ENCODE measurements at places on chromosomes 7 and 10. TPM values are rescaled to one million over a fixed set of nuclear protein-coding genes. Genes with fewer than 3 reads are reported as not detected.

KIAA1217 gene
- total RNA-seq, result 11.6 TPM

- no peaks in the 10 kb centered on the region for H3K36me3 ChIP-seq
- no peak overlapping the region for H3K27ac ChIP-seq
- DNase-seq, result no peak
- no peaks in the 10 kb centered on the region for H3K27me3 ChIP-seq
- H3K4me1 ChIP-seq, result no peaks in the 10 kb centered on the region
Measured at GRCh38 chr7:21028186-21028585, 241.5 kb upstream of the SP8 start.

GRCh38 chr7:98879198-98879978, 1.1 kb downstream of the TRRAP start:
- H3K4me1 ChIP-seq, result 0 out of 2 replicates have a peak, but pooled peaks cover 4% of the 10 kb centered on the region
- H3K27ac ChIP-seq, result peak overlapping the region; percentile 84
- H3K27me3 ChIP-seq, result no peaks in the 10 kb centered on the region
- peak overlapping the region; percentile 99 for H3K4me3 ChIP-seq

GRCh38 chr7:114658216-114658615, 243.6 kb downstream of the FOXP2 start:
- H3K36me3 ChIP-seq, result no peaks in the 10 kb centered on the region
- DNase-seq, result no peak
- no peak overlapping the region for H3K27ac ChIP-seq
- H3K4me3 ChIP-seq, result no peak overlapping the region
- H3K4me1 ChIP-seq, result peaks cover 3% of the 10 kb centered on the region

DNA sequence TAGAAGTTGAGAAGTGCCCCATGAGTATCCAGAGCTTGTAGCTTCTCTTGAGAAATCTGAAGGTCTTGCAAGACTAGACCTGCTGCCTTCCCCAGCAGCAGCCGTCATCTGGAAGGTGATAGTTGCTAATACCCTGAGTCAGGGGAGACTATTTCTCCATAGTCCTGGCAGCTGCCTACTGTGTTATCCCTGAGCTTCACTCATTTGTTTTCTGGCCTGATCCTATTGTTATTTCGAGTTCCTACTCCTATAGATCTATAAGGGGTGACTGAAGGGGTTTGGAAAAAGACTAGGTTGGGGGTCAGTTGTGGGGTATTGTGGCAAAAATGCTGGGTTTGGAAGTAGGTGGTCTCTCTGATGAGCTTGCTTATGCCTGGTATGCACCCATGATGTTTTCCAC, 297.8 kb downstream of the CNTNAP2 start:
- H3K4me1 ChIP-seq, result no peaks in the 10 kb centered on the region
- no peak overlapping the region for H3K27ac ChIP-seq
- H3K27me3 ChIP-seq, result no peaks in the 10 kb centered on the region
- no peak overlapping the region for H3K4me3 ChIP-seq

DNA sequence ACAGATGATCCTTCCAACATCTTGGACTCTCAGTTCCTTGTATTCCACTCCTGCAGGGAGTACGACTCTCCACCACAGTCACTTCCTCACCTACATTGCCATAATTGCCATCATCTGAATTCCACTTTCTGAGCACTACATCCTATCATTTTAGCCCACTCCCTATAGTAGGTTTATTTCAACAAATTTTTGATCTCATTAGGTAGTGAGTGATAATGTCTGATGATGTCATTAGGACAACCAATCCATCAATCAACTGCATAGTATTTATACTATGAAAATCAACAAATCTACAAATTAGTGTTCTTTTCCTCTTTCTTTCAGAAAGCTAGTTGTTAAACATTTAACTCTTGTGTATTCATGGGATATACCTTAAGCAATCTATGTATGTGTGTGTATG, 13.7 kb upstream of the TRA2A start:
- DNase-seq, result no peak
- no peaks in the 10 kb centered on the region for H3K27me3 ChIP-seq
- H3K27ac ChIP-seq, result no peak overlapping the region
- no peak overlapping the region for H3K4me3 ChIP-seq
- H3K36me3 ChIP-seq, result no peaks in the 10 kb centered on the region

DNA sequence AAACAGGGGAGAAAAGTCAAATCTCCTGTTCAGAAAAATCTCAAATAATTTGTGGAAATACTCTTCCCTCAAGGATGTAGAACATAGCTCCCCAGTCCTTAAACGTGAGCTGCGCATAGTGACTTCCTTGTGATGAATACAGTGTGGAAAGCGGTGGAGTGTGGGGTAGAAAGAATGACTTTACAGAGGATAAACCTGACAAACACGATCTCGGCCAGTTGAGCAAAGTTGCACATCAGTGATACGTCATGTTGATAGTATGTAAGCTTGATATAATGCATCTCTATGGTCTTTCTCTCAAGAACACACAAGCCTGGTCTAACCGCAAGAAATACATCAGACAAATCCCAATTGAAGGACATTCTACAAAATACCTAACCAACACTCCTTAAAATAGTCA, 32.0 kb upstream of the ZCCHC24 start:
- no peak for DNase-seq
- H3K4me3 ChIP-seq, result no peak overlapping the region
- H3K4me1 ChIP-seq, result no peaks in the 10 kb centered on the region
- H3K36me3 ChIP-seq, result no peaks in the 10 kb centered on the region

TAS2R3 gene
- total RNA-seq, result 0.49 TPM

OR2A42 gene
- not detected for total RNA-seq

DNA sequence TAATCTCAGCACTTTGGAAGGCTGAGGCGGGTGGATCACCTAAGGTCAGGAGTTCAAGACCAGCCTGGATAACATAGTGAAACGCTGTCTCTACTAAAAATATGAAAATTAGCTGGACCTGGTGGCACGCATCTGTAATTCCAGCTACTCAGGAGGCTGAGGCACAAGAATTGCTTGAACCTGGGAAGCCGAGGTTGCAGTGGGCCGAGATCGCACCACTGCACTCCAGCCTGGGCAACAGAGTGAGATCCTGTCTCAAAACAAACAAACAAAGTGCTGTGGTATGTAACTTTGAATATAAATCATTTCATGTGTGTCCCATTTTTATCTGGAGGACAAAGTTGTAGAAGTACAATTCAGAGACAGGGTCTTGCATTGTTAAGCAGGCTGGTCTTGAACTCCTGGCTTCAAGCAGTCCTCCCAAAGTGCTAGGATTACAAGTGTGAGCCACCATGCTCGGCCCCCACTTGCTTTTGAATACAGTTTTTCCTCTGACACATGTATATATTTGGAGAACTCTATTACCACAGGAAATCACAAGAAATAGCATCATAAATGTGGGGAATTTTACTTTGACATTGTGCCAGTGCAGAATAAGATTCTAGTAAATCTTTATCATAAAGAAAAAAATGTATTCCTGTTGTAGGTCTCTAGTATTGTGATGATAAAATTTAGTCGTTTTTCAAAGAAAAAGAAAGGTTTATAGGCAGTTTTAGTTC, 32.6 kb downstream of the PTPN12 start:
- H3K27me3 ChIP-seq, result no peaks in the 10 kb centered on the region
- no peak overlapping the region for H3K4me3 ChIP-seq
- no peaks in the 10 kb centered on the region for H3K4me1 ChIP-seq
- no peak for DNase-seq
- H3K27ac ChIP-seq, result no peak overlapping the region
- H3K36me3 ChIP-seq, result peaks cover 15% of the 10 kb centered on the region

PTPRN2 gene
- 1.1 TPM for total RNA-seq

GRCh38 chr10:46293832-46294640, 7.2 kb downstream of the ANTXRL start:
- no peaks in the 10 kb centered on the region for H3K36me3 ChIP-seq
- no peak overlapping the region for H3K27ac ChIP-seq
- peaks cover 4% of the 10 kb centered on the region for H3K4me1 ChIP-seq
- no peaks in the 10 kb centered on the region for H3K27me3 ChIP-seq

CPED1 gene
- total RNA-seq, result 0.39 TPM

- no peaks in the 10 kb centered on the region for H3K36me3 ChIP-seq
- no peak overlapping the region for H3K4me3 ChIP-seq
- H3K27ac ChIP-seq, result no peak overlapping the region
- no peak for DNase-seq
Measured at GRCh38 chr7:95658676-95659075, 62.4 kb upstream of the PDK4 start.

HNRNPF gene
- 466 TPM for total RNA-seq

WDFY4 gene
- total RNA-seq, result 0.23 TPM

DRGX gene
- total RNA-seq, result 0.15 TPM

DNA sequence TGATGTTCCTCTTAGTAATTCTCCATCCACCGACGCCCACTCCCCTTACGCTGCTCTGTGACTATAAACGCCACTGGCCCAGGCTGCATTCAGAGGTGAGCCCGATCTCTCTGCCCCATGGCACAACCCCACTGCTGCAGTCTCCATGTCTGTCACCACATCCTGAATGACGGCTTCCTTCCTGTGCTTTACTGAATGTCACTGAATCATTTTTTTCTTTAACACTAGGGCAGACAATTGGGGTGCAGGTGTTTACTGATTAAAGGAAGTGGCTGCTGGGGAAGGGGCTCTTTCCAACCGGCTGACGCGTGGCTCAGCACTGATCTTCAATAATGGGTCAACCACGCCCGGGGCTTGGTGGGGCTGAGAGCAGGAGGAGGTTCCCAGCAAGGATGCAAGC, 208.3 kb downstream of the USP6NL start:
- H3K36me3 ChIP-seq, result no peaks in the 10 kb centered on the region
- no peak for DNase-seq
- no peak overlapping the region for H3K27ac ChIP-seq
- no peak overlapping the region for H3K4me3 ChIP-seq

CPA2 gene
- 0.87 TPM for total RNA-seq

PAX4 gene
- not detected for total RNA-seq

- no peaks in the 10 kb centered on the region for H3K4me1 ChIP-seq
- no peaks in the 10 kb centered on the region for H3K36me3 ChIP-seq
- H3K27me3 ChIP-seq, result no peaks in the 10 kb centered on the region
- H3K27ac ChIP-seq, result no peak overlapping the region
- DNase-seq, result peak; percentile 83
- H3K4me3 ChIP-seq, result no peak overlapping the region
Measured at GRCh38 chr10:72846238-72846637, 47.3 kb upstream of the OIT3 start.

- peak within 1 kb of the TSS; percentile 34 for H3K4me3 ChIP-seq
- no peaks in the 10 kb centered on the region for H3K36me3 ChIP-seq
- H3K27ac ChIP-seq, result no peak within 1 kb of the TSS
- no peaks in the 10 kb centered on the region for H3K4me1 ChIP-seq
- no peaks in the 10 kb centered on the region for H3K27me3 ChIP-seq
Measured at GRCh38 chr7:93148144-93148543, at the start of gene SAMD9L. TSS of gene SAMD9L (minus strand) at chr7:93148385. CDS start at chr7:93135971, 12,414 bp downstream.

HIF1AN gene
- 83.1 TPM for total RNA-seq

DNAAF5 gene
- total RNA-seq, result 79.5 TPM

GRCh38 chr10:116241085-116241484, 31.9 kb downstream of the GFRA1 start:
- H3K27ac ChIP-seq, result no peak overlapping the region
- H3K36me3 ChIP-seq, result no peaks in the 10 kb centered on the region
- H3K27me3 ChIP-seq, result peaks cover 3% of the 10 kb centered on the region
- H3K4me1 ChIP-seq, result no peaks in the 10 kb centered on the region
- no peak for DNase-seq

- no peaks in the 10 kb centered on the region for H3K4me1 ChIP-seq
- no peaks in the 10 kb centered on the region for H3K36me3 ChIP-seq
- H3K4me3 ChIP-seq, result no peak overlapping the region
- no peak for DNase-seq
- H3K27ac ChIP-seq, result no peak overlapping the region
- peaks cover 2% of the 10 kb centered on the region for H3K27me3 ChIP-seq
Measured at GRCh38 chr10:117047947-117048346, 43.0 kb upstream of the SHTN1 start.

C10orf62 gene
- not detected for total RNA-seq

GRCh38 chr7:125927556-125927955, 997.9 kb upstream of the POT1 start:
- H3K4me1 ChIP-seq, result no peaks in the 10 kb centered on the region
- no peak for DNase-seq

DNA sequence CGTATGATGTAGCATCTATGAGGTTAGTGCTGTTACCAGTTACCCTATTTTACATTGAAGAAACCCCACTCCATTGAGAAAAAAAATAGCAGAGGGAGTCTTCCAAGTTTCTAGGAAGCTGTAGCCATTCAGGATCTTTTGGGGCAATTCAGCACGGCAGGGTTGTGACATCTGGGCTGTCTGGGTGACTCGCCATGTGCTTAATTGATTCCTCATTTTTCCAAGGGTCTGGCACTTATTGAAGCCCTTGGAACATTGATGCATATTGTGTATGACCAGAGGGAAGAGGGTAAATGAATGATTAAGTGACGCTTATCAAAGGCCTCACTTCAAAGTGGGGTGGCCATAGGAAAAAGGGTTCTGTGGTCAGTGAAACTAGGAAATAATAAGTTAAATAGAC, 248.7 kb downstream of the ARHGAP12 start:
- no peaks in the 10 kb centered on the region for H3K27me3 ChIP-seq
- no peak overlapping the region for H3K27ac ChIP-seq
- no peak for DNase-seq
- no peaks in the 10 kb centered on the region for H3K36me3 ChIP-seq

- no peaks in the 10 kb centered on the region for H3K4me1 ChIP-seq
- no peak overlapping the region for H3K4me3 ChIP-seq
- peak; percentile 95 for DNase-seq
- peaks cover 2% of the 10 kb centered on the region for H3K27me3 ChIP-seq
- no peaks in the 10 kb centered on the region for H3K36me3 ChIP-seq
Measured at GRCh38 chr7:51123322-51124019, 193.1 kb downstream of the COBL start.

DNA sequence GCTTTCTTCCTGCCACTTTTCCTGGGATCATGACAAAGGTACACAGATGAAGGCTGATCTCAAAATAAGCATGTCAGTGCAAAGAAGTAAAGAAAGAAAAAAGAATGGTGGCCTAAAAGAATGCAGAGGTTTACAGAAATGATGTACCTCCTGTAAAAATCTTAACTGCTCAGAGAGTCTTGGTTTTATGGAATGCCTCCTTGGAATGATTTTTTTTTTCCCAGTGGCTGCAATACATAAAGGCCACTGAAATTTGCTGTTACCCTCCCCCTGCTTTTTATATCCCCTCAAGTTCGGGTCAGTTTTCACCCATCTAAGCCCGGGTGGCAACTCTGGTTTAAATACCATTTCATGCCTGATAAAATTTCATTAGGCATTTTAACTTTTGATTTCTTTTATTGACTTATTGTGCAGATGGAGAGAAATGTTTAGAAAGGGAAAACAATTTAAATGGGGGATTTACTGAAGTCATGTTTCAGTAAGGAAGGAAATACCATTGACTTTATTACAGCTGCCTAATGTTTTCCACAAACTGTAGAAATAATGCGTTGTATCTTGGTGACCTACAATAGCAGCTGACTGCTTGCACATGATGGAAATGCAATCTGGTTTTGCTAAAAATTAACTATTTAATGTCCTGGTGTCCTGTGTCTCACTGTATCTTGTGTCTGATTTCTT, 102.5 kb downstream of the SAMD9 start:
- H3K27ac ChIP-seq, result no peak overlapping the region
- H3K4me3 ChIP-seq, result no peak overlapping the region

- no peak overlapping the region for H3K4me3 ChIP-seq
- no peak for DNase-seq
- no peaks in the 10 kb centered on the region for H3K27me3 ChIP-seq
- 0 out of 2 replicates have a peak, but pooled peaks cover 3% of the 10 kb centered on the region for H3K4me1 ChIP-seq
- no peaks in the 10 kb centered on the region for H3K36me3 ChIP-seq
- no peak overlapping the region for H3K27ac ChIP-seq
Measured at GRCh38 chr10:74437822-74438221, 286.8 kb downstream of the ADK start.

- H3K4me3 ChIP-seq, result no peak overlapping the region
- H3K36me3 ChIP-seq, result peaks cover 7% of the 10 kb centered on the region
- no peak for DNase-seq
- H3K4me1 ChIP-seq, result peaks cover 88% of the 10 kb centered on the region
- peak overlapping the region; percentile 80 for H3K27ac ChIP-seq
Measured at GRCh38 chr7:47478926-47479711, 102.8 kb downstream of the TNS3 start.

All from Panc1 (cell line).